NCI-H226 (cell line): ENCODE measurements at places on chromosomes 2 and 18.
A peak's percentile ranks its signal among the peaks of the same experiment; 100 is the strongest.

GRCh38 chr2:51782921-51783765 lies 751.2 kb upstream of the NRXN1 start:
- DNase-seq: no peak

- DNase-seq: peak; percentile 43
Measured at GRCh38 chr18:51537487-51537886, 340.0 kb upstream of the MEX3C start.

- DNase-seq: no peak
Measured at GRCh38 chr2:11839916-11840315, 93.5 kb downstream of the LPIN1 start.

- no peak for DNase-seq
Measured at GRCh38 chr2:150994076-150994475, 267.6 kb downstream of the RBM43 start.

- DNase-seq: no peak
Measured at GRCh38 chr18:13441736-13442135, 223.2 kb downstream of the LDLRAD4 start.
